Stimulated activated CD4-positive, alpha-beta T cell treated with anti-CD3 and anti-CD28 coated beads, Interleukin-12 subunit alpha, Interleukin-12 subunit beta, amount 100 ng/mL, for 24 hours (primary cell): ENCODE measurements at places on chromosomes 16 and 17.

- no peak for DNase-seq
These were observed 16.3 kb upstream of the COX10 start for GRCh38 chr17:14052886-14053615.

DNA sequence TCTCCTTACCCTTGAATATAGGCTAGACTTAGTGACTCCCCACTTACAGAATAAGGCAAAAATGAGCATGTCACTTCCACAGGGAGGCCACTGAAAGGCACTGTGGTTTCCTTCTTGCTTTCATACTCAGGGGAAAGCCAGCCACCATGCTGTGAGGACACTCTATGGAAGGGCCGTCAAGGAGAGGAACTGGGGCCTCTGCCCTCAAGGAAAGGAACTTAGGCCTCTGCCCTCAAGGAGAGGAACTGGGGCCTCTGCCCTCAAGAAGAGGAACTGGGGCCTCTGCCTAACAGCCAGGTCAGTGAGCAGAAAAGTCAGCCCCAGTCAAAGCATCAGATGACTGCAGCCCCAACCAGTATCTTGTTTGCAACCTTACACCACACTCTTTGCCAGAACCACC is 30.1 kb downstream of the VPS35 start:
- no peak for DNase-seq

DNA sequence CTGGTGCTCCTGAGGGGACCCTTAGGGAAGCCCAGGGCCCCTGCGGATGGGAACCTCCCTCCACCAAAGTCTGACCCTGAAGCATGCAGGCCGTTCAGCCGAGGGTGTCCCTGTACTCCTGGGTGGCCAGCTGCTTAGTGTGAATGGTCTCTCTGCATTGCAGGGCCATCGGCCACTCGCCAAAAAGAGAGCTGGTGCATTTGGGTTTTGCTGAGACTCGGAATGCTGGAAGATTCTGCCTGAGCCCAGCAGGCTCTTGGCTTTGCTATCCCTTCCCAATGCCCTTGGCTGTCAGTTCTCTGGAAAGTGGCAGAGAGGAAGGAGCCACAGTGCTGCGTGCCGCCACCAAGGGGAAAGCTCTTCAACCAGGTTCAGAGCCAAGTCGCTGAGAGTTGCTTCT is 2.8 kb downstream of the MEOX1 start:
- DNase-seq = no peak

DNA sequence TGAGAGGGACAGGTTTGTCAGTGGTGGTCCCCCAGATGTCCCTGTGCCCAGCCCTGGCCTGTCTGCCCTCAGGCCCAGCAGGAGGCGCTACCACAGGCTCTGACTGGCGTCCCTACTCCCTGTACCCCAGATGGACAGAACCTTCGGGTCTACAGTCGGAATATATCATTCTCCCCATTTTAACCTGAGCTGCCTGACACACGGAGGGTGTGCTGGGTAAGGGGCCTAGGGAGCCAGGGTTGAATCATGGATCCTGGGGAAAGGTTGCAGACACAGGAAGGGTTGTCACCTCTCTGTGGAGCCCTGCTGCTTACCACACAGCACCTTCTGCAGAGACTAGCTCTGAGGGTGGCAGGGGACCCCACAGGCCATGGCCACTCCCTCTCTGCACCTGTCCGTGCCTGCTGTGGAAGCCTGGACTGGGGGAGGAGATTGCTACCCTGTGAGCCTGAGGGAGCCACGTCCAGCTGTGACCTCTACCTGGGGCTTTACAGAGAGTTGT is 162.2 kb upstream of the ZNF267 start:
- no peak for DNase-seq

GRCh38 chr17:1730326-1731193 is 6.1 kb downstream of the WDR81 start:
- DNase-seq = no peak

DNA sequence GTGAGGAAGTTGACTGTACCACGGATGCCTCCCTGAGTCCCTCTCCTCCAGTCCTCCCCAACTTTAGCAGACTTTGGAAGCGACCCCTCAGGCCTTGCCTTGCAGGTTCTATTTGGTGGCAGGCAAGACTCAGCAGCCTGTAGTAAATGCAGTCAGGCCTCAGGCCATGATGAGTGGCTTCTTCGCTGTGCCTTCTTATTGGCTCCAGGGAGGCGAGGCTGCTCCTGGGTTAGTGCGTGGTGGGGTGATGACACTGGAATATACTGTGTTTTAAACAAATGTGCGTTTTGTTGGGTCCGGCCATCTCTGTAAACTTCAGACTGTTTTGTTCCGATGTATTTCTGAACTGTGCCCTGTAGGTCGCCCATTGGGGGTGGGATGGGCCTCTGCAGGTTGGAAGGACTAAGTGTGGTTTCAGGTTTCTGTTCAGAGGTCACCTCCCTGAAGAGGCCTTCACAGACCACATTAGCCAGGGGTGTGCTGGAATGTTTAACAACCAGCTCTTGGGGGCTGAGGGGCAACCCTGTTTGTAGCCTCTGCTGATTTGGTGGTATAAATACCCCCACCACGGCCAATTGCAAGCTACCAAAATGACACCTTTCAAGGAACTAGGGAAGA is 62.5 kb downstream of the CYLD start:
- DNase-seq = no peak

DNA sequence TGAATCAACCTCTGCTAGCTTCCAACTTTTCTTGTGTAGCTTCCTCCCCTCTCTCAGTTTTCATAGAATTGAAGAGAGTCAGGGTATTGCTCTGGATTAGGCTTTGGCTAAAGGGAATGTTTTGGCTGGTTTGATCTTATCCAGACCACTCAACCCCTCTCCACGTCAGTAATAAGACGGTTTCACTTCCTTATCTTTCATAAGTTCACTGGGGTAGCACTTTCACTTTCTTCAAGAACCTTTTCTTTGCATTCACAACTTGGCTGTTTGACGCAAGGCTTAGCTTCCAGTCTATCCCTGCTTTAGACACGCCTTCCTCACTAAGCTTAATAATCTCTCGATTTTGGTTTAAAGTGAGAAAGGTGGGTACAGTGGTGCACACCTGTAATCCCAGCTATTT is 29.7 kb upstream of the OR1A2 start:
- no peak for DNase-seq

- no peak for DNase-seq
These were observed 741 bp upstream of the GRB2 start for GRCh38 chr17:75406222-75406615.

DNA sequence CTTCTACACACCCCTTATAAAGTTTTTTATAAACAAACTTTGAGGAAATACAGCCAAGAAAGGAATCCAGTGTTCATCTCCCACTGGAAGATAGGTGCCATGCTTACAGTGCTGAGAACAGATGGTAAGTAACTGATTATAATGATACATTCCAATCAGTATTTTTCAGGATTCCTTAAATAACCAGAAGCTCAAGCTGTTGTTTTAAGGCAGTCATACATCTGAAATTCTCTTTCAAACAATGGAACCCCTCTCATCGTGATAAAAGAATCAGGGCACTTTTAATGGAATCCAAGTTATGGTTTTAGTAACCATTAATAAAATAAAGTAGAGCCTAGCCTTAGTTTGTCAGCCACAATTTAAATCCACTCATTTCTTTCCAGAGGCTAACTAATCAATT is 56.1 kb upstream of the STAC2 start:
- no peak for DNase-seq

DNA sequence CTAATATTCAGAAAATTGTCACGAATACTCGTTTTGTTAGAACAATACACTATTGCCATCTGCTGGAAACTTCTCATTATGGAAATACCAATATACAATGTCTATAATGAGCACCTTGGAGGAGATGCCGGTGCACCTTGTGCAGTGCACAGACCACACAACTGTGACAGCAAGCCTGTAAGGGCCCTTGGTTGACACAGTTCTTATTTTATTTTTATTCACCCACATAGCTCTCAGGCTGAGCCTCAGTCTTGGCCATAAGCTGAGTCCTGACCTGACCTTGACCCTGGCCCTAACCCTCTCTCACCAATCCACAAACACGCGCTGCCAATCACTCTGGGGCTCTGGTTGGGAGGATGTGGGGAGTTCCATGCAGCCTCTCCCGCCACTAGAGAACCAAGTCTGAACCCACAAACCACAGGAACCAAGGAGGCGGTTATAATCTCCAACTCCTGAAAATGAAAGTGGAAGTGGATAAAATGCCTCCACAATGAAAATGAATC is 7.6 kb downstream of the AIPL1 start:
- DNase-seq = no peak
